ENCODE measurements at places on chromosomes 3 and 15.

- DNase-seq = no peak
Measured at GRCh38 chr3:81303321-81303720, 458.1 kb downstream of the GBE1 start.

DNA sequence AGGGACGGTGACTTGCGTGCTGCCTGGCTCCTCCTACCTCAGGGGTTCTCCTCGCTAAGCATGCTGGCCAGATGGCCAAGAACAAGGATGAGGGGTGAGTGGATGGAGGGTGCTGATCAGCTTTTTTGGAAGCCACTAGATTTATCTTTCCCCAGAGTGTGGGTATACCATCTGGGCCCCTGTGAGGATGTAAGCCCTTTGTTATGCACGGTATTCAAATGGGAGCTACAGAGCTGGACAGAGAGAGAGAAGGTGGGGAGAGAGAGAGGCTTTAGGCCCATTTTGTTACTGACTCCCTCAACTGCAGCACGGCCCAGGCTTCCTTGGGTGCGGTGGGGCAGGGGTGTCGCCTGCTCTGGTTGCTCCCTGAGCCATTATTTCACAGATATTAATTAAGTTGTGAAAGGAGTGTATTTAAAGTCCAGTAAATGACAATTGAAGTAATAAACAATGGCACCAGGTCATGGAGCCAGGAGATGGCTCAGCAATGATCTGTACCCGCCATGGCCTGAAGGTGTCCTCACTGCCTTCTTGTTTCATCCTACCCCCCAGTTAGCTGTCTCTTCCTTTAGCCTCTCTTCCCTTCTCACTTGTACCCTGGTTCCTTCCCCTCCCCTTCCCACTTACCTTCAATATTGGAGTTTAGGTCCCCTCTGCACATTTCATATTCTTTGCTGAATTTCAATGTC lies 158.0 kb downstream of the CLSTN2 start:
- no peak for DNase-seq

DNA sequence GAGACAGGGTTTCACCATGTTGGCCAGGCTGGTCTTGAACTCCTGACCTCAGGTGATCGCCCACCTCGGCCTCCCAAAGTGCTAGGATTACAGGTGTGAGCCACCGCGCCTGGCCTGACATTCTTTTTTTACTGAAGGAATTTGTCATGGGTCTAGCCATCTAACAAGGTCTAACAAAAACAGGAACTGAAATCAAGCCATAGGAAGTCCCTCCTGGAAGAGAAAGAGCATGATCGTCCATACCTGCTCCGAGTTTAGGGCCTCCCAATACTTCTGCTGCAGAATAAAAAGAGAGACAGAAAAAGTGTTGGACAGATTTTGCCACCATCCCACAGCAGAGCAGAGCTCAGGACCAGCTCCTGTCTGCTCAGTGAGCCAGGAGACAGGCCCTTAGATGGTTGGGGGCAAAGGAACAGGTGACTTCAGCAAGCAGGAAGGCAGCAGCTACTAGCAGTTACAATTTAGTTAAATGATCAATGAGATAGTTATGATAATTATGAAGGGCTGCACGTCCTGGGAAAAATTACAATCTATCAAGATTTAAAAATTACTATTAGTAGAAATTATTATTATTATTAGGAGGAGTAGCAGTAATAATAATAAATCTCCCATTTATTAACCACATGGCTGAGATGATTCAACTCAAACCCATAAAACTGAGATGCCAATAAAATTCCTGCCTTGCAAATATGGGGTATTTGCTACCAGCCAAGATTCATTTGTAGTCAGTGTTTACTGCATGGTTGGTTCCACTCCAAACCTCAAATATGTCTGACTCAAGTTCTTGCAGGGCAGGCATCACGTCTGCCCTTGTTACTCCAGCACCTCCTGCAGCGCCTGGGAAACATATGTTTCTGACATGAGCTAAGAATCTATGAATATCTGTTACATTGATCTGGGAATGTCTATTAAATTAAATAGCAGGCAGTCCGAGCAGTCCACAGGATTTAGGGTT lies 40.1 kb downstream of the TMEM44 start:
- no peak for DNase-seq

DNA sequence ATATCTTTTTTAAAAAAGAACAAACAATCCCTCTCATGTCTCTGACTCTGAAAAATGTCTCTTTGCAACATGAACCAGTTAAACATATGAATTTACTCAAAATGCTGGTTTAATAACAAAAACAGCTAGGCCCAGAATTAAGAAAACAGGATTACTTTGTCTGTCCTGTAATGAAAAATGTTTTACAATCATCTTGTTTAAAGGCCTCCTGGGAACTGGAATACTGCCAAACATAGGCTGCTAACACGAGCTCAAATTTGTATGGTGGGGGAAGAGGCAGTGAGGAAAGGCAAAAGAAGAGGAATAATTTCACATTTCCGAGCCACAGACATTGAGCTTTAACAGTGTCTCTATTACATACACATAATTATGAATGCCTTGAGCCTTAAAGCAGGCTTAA lies 61.7 kb upstream of the PPIB start:
- DNase-seq = no peak

DNA sequence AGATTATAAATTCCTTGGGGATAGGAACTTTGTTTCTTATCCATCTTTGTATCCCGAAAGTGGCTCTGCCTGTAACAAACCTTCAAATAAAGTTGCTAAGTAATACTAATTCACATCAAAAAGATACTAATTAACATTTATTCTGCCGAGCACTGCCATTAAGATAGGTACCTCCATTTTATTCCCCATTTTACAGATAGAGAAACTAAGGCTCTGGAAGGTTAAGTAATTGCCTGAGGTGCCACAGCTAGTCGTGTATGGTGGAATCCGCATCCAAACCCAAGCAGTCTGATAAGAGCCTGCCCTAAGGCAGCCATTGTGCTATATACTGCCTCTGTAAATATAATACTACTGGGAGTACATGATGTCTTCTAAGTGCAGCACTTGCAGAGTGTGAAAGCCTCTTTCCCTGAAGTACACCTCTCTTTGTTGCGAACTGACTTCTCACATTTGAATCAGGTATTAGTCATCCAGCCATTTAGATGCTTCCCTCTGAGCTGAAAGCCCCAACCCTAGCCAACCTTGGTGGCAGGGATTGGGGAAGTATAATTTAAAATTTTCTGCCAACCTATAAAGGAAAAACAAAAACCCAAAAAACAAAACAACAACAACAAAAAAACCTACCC lies 78.5 kb upstream of the CHD2 start:
- no peak for DNase-seq

DNA sequence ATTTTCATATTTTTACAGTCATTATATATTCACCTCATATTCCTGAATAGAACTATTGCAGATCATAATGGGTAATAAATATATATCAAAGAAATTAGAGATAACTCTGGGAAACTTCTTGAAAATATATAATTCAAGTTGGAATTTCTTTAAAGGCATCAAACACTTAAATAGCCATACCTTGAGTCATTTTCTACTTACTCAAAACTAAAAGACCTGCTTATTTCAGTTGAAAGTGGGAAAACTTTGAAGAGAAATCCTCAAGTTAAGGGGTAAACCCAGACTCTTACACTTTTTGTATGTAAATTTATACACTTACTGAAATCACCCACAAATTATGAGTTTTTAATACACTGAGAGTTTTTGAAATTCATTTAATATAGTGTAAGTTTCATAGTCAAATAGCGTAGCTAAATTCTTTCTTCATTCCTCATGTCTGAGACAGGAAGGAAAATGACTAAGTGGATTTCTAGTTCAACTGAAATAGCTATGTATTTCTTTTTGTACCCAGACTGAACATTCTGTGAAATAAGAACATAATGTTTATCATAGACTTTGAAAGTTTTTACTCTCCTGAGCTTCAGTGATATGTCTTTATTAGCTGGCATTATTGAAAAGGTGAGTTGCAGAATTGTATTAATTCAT lies 4.6 kb upstream of the ALCAM start:
- peak; percentile 45 for DNase-seq

- peak; percentile 95 for DNase-seq
Measured at GRCh38 chr3:4751502-4752101, 227.6 kb upstream of the BHLHE40 start.

All from AML-193 (cell line).